ENCODE measurements at places on chromosomes 11 and 22. TPM values are rescaled to one million over a fixed set of nuclear protein-coding genes. Genes with fewer than 3 reads are reported as not detected.

GRCh38 chr11:81497202-81497804 lies 1236.4 kb downstream of the FAM181B start:
- no peaks in the 10 kb centered on the region for H3K36me3 ChIP-seq
- H3K4me3 ChIP-seq, result no peak overlapping the region
- H3K27me3 ChIP-seq, result no peaks in the 10 kb centered on the region
- no peaks in the 10 kb centered on the region for H3K4me1 ChIP-seq

DNA sequence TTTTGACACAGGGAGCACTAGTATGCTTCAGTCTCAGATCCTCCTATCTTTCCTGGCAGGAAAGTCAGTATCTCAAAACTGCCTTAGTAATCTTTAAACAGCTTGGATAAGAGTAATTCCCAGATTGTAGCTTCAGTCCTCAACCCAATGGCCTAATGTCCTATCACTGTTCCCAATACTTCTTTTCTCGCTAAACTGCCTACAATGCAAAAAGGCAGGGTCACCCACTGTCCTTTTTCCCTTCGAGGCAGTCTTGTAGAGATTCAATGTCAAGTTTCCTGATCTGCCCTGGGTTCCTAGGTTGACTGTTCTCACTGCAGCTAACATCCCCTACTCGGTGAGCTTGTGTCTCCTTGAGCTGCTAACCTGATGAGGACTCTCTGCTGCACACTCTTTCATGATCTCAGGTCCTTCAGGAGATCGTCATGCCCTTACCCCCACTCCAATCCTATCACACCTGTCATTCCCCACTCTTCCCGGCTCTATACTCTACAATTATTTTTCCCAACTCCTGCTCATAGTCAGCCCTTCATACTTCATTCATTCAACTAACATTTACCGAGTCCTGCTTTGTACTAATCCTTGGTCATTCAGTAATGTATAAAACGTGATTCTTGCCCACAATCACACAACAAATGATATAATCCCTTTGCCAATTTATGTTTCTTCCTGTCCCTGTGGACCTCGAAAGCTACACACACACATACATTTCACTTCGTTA lies 904 bp downstream of the C2CD3 start:
- H3K27me3 ChIP-seq, result no peaks in the 10 kb centered on the region
- H3K27ac ChIP-seq, result peak overlapping the region; percentile 87
- DNase-seq, result no peak
- H3K4me1 ChIP-seq, result peaks cover 42% of the 10 kb centered on the region
- peak overlapping the region; percentile 68 for H3K4me3 ChIP-seq

DNA sequence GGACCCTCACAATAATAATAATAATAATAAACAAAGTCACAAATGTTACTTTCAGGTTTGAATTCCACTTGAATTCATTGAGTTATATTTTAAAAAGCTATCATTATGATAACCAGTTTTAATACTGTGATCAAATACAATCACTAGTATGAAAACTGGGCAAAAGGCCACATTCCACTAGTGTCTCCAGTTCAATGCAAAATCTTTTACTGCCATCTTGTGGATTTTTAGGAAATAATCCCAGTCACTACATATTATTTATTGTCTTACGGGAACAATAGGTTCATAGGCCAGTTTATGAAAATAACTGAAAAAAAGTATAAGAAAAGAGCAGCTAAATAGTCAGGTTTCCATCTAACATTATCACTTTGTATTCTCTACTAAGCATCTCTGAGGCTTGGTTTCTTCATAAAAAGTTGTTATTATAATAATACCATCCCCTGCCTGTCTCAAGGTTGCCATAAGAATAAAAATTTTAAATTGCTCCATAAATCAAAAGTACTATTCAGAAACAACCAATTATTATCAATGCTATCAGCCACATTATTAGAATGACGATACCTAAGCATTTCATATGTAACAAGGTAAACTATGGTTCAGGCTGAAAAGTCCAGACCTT lies 533.9 kb upstream of the CCDC90B start:
- H3K4me1 ChIP-seq, result no peaks in the 10 kb centered on the region
- H3K27me3 ChIP-seq, result no peaks in the 10 kb centered on the region
- H3K36me3 ChIP-seq, result no peaks in the 10 kb centered on the region
- DNase-seq, result no peak

DNA sequence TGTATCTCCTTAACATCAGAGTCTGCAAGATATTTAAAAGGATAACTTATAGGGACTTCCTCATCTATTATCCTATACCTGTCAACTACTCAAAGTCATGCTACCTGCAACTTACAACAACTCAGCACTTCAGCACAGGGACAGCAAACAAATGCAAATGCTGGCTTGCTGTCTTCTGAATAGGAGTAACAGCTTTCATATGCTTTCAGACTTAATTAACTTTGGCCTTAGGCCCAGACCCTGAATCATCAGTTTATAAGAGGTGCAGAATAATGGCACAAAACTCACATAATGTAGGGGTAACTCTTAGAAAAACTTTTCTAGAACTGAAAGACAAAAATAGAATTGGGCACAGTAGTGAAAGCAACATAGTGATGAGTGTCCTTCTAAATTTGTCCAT lies 953.4 kb downstream of the DLG2 start:
- DNase-seq, result no peak
- H3K4me3 ChIP-seq, result no peak overlapping the region
- H3K36me3 ChIP-seq, result no peaks in the 10 kb centered on the region
- no peak overlapping the region for H3K27ac ChIP-seq

Gene HMOX1
- 734 TPM for total RNA-seq

DNA sequence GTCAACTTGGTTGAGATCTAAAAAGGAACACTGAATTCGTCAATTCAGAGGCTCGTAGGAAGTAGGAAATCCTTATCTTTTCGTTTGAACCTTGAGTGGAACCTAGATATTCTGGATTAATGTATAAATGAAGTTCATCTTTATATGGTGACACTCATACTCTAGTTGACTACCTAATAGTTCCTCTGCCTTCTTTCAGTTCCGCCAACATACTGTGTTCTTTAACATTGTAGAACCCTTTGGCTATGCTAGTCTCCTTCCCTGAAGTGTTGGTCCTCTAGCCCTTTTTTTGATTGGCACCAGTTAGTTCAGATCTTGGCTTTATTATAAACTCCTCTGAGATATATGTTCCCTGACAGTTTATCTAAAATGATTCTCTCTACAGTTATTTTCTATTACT lies 1.5 kb downstream of the ATM start:
- no peaks in the 10 kb centered on the region for H3K27me3 ChIP-seq
- H3K27ac ChIP-seq, result peak overlapping the region; percentile 98
- peak overlapping the region; percentile 70 for H3K4me3 ChIP-seq
- H3K36me3 ChIP-seq, result peaks cover 33% of the 10 kb centered on the region

DNA sequence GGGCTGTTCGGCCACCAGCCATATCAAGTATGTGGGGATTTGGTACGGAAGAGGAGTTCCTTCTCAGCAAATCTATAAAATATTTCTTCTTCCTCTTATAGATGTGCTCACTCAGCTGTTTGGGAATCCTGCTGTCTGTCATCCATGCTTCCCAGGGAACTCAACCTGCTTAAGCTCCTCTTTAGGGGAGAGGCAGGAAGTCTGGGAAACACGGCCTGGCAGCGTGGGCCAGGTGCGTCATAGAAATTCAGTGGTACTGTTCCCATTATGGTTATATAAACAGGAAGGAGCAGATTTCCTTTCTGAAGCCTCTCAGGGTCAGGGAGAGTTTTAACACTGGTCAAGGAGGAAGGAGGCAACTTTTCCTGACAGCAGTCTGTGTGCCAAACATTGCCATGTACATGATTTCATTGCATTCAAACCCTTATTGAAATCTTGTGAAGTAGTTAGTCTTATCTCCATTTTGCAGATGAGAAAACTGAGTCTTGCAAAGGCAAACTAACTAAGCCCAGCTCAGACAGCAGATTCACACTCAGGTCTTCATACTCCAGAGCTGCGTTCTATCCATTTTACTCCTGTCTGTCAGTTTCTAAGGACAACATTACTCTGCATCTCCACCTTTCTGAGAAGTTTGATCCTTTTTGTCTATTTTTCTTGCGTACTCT lies 35.4 kb upstream of the AMOTL1 start:
- no peak for DNase-seq
- H3K4me1 ChIP-seq, result peaks cover 29% of the 10 kb centered on the region
- H3K4me3 ChIP-seq, result no peak overlapping the region
- H3K36me3 ChIP-seq, result no peaks in the 10 kb centered on the region
- H3K27me3 ChIP-seq, result no peaks in the 10 kb centered on the region

- no peaks in the 10 kb centered on the region for H3K36me3 ChIP-seq
- DNase-seq, result no peak
- H3K4me1 ChIP-seq, result no peaks in the 10 kb centered on the region
- H3K27me3 ChIP-seq, result no peaks in the 10 kb centered on the region
- no peak overlapping the region for H3K4me3 ChIP-seq
Measured at GRCh38 chr11:30358536-30358935, 35.6 kb downstream of the ARL14EP start.

DNA sequence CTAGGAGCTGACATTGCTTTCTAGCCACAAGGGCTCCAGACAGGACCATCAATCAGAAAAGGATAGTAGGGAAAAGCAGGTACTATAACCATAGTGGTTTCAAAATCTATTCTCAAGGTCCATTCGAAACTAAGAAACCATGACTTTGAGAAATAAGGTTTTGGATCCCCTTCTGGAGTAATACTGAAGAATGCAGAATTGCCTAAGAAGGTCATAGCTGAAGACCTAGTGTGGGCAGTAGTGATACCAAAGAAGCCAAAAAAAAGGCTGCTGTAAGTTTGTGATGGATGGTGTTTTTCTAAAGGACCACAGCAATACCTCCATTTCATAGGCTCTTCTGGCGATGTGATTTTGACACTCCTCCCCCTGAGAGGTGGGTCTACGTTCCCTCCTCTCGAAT lies 163.1 kb downstream of the MAML2 start:
- H3K4me1 ChIP-seq, result peaks cover 38% of the 10 kb centered on the region
- no peak for DNase-seq
- H3K4me3 ChIP-seq, result no peak overlapping the region
- no peaks in the 10 kb centered on the region for H3K27me3 ChIP-seq
- no peak overlapping the region for H3K27ac ChIP-seq

DNA sequence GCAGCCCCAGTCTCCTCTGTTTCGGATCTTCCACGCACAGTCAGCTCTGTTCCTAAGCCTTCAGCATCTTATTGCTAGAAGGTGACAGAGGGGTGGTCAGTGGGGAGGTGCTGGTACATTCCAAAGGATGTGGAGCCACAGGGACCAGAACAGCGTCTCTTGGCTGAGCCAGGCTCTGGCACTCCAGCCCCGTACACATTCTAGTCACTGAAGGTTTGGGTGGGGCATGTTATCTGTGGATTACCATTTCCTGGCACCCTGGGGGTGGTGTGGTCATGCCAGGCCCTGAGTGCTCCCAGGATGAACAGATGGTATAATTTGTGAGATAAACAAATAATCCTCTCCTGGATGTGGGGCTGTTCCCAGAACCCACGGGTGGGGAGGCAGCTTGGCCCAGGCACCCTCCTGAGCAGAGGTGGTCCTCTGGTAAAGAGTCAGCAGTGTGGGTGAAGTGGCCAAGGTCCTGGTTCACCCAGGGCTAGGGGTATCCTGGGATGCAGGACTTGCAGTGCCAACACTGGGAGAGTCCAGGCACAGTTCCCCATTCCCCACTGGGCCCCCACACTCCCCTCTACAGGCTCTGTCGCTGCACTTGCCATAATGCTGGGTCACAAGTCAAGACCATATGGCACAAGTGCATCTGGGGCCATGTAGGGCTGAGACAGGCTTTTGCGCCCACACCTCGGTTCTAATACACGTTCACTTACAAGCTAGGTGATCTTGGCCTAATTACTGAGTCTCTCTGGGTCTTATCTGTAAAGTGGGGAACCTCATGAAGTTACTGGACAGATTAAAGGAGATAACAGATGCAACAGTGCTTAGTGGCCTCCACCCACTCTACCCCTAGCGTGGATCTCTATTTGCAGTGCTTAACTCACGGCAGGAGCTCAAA lies 33.0 kb downstream of the DKK3 start:
- H3K27ac ChIP-seq, result peak overlapping the region; percentile 14
- no peaks in the 10 kb centered on the region for H3K36me3 ChIP-seq
- H3K4me3 ChIP-seq, result no peak overlapping the region
- peaks cover 78% of the 10 kb centered on the region for H3K4me1 ChIP-seq

Gene BTG4
- total RNA-seq, result not detected

DNA sequence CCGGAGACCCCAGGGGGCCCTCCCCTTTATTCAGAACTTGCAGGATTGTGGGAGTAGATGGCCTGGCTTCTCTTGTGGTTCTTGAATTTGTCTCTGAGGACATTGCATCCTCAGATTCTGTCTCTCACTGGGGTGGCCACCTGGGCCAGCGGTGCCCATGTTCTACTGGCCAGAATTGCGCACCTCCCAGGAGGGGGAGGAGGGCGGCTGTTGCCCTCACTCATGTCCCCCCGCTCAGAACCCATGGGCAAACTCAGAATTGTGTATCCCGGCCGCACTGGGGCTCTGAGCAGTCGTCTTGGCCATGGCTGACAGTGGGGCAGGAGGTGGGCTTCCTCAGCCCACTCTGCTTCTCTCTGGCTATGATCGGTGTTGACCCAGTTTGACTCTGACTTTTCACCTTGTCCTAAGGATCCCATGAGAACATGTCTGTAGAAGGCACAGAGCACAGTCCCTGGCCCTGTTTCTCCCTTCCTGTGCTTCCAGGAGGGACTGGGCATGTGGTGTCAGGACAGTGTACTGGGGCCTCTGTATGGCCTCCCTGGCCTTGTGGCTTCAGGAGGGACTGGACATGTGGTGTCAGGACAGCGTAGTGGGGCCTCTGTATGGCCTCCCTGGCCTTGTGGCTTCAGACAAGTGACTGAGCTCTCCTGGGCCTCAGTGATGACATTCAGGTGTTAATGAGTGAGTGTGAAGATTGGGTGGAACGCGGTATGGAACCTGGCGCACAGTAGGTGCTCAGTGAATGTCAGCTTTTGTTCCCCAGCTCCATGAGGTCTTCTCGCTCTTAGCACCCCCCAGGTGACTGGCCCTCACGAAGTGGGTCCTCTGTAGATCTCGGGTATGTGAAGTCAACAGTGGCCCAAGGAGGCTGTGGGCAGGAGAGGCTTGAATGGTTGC lies 99.3 kb downstream of the TBC1D22A start:
- H3K4me3 ChIP-seq, result no peak overlapping the region
- no peaks in the 10 kb centered on the region for H3K27me3 ChIP-seq
- no peak for DNase-seq
- H3K36me3 ChIP-seq, result no peaks in the 10 kb centered on the region
- peaks cover 25% of the 10 kb centered on the region for H3K4me1 ChIP-seq

GRCh38 chr11:113162592-113162962 lies 151.8 kb upstream of the TTC12 start:
- H3K4me3 ChIP-seq, result no peak overlapping the region
- no peak for DNase-seq
- H3K27me3 ChIP-seq, result no peaks in the 10 kb centered on the region
- no peaks in the 10 kb centered on the region for H3K4me1 ChIP-seq
- no peaks in the 10 kb centered on the region for H3K36me3 ChIP-seq
- H3K27ac ChIP-seq, result no peak overlapping the region

DNA sequence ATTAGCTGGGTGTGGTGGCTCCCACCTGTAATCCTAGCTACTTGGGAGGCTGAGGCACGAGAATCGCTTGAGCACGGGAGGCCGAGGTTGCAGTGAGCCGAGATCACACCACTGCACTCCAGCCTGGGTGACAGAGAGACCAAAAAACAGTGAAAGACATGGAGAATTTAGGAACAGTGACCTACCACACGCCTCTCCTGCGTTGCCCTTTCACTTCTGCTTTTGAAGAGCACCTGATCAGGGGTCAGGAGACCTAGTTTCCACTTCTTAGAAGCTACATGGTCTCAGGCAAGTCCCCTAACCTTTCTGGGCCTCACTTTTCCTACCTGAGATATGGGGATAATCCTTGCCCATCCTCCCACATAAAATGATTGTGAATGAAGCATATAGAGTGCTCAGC lies 12.2 kb downstream of the SLC35C1 start:
- H3K4me3 ChIP-seq, result no peak overlapping the region
- peak; percentile 58 for DNase-seq
- peaks cover 12% of the 10 kb centered on the region for H3K4me1 ChIP-seq
- H3K27ac ChIP-seq, result peak overlapping the region; percentile 39
- H3K36me3 ChIP-seq, result no peaks in the 10 kb centered on the region

Measured in spleen (tissue), 13 donors.